ENCODE measurements at places on chromosomes 1 and 21.

- DNase-seq, result no peak
These were observed 54.0 kb upstream of the BOLA1 start for GRCh38 chr1:149845416-149845815.

- DNase-seq, result no peak
These were observed 207.7 kb upstream of the KAZN start for GRCh38 chr1:14390816-14391215.

DNA sequence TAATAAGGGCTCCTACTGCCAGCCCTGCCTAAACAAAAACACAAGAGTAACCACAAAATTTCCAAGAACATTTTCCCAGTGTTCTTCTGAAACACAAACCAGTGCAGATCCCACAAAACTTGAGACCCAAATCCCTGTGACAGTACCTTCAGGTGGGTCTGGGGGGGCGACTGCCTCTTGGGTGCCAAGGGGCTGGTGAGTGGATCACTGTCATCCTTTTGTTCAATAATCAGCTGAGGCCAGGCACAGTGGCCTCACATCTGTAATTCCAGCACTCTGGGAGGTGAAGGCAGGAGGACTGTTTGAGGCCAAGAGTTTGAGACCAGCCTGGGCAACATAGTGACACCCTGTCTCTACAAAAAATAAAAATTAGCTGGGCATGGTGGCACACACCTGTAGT, 87.6 kb downstream of the GLIS1 start:
- DNase-seq, result no peak

DNA sequence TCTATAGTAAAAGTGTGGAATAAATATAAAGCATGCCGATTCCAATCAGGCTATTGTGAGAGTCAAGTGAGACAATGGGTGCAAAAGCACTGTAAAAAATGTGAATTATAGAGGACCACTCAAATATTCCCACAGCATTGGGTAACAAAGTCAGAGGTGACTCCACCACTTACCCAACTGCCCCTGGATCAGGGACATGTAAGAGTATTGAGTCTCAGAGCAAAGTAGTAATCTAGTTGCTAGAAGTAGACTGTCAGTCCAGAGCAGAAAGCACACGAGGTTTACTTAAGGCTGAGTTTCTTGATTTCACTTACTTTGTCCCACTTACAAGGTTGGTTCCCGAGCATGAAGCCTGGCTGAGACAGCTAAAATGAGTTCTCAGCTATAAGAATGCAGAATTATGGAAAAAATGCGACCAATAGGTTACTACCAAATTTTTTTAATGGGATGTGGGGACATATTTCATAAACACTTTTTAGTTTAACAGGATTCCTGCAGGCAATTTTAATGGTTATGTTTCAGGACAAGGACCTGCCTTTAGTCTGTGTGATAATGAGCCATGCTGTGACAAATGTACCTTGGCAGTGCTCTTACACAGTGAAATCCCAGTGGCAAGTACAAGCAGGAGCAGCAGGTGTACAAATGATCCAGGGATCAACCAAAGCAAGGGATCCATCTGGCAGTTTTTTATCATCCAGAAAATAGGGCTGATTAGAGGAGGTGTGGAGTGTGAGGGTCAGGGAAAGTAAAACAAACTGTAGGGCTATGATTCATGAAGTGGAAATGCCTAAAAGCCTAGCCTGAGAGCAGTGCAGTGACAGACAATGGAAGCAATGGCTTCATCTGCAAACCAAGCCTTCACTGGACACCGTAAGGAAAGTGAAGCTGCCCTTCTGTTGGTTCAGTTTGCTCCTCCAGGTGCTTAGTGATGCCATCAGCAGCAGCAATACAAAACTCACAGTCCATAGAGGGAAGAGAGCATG, 156.2 kb upstream of the SPAG17 start:
- no peak for DNase-seq

DNA sequence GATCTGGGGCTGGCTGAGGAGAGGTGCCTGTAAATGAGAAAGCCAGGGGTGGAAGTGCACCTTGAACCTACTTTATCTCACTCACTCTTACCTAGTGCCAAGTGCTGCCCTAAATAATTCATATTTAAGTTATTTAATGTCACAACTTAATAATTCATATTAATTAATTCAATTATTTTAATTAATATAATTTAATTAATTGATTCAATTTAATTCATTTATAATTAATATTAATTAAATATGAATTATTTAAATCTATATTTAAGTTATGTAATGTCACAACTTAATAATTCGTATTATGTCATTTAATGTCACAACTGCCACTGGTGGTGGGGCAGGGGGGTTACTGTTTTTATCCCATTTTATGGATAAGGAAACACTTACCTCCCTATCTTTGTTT, 361.6 kb upstream of the RUNX1 start:
- DNase-seq, result no peak

DNA sequence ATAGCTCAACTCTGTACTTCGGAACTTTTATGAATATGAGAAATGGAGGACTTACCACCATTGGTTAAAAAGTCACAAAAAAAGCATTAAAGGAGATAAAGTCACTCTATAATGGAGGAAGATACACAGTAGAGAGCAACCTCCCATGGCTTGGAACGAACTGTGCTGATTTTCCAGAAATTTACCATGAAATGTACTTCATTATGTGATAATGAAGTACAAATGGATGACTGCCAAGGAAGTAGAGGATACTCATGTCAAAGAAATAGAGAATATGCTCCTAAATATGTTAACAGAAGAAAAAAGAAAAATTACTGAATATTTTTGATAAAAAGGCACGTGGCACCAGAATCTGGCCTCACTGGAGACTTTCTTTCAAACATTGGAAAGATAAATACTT, 23.6 kb upstream of the PLA2G2E start:
- DNase-seq, result no peak

- no peak for DNase-seq
These were observed 357.0 kb downstream of the GPATCH2 start for GRCh38 chr1:217273866-217274265.

DNA sequence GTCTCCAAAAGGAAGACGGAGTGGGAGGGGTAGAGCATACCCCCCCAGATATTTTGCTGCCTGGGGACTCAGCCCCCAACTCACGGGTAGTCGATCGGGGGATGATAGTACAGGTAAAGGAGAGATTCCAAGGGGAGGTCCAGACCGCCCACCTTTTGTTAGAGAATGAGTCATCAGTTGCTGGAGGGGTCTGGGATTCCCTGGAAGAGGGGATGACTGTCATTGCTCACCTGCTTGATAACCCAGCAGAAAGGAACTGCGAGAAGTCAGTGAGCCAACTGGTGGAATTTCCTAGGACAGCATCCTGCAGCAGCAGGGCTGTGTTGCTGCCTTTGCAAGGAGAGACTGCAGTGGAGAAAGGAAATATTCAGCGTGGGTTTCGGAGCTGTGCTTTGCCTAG, 64.4 kb downstream of the MACF1 start:
- no peak for DNase-seq

DNA sequence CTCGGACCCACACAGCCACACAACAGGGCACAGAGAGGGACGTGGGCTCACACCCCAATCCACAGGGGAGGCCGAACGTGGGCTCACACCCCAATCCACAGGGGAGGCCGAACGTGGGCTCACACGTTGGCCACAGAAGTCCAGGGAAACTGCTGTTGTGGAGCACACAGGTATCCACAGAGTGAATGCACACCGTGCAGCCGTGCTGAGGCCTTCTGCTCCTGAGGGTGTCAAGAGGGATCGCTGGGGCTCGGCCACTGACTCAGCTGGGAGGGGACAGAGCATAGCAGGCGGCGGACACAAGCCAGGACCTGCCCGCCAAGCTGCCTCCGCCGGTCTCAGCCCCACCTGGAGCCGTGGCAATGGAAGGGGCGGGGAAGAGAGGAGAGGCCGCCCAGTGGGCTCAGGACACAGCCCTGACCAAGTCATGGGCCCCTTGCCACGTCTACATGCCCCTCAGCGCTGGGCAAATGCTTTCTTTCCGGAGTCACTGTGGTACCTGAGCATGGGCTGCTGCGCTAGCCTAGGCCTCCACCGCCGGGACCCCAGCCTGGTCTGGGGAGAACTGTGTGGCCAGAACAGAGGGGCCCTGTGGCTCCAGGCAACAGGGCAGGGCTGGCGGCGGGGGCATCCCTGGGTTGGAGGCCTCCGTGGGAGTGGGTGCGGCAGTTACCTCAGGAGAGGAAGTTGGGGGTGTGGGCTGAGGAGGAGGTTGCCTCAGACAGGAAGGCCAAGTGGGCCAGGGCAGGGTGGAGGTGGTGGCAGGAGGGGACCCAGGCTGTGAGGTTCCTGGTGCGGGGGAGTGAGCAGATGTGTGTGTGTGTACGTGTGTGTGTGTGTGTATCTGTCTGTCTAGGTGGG, 1.2 kb downstream of the SYTL1 start:
- DNase-seq, result no peak

- no peak for DNase-seq
These were observed 24.7 kb upstream of the ARHGEF16 start for GRCh38 chr1:3429766-3430165.

GRCh38 chr21:45322960-45323461, 35.3 kb upstream of the POFUT2 start:
- DNase-seq, result no peak

- DNase-seq, result no peak
These were observed 238.9 kb upstream of the PRMT6 start for GRCh38 chr1:106817575-106817974.

DNA sequence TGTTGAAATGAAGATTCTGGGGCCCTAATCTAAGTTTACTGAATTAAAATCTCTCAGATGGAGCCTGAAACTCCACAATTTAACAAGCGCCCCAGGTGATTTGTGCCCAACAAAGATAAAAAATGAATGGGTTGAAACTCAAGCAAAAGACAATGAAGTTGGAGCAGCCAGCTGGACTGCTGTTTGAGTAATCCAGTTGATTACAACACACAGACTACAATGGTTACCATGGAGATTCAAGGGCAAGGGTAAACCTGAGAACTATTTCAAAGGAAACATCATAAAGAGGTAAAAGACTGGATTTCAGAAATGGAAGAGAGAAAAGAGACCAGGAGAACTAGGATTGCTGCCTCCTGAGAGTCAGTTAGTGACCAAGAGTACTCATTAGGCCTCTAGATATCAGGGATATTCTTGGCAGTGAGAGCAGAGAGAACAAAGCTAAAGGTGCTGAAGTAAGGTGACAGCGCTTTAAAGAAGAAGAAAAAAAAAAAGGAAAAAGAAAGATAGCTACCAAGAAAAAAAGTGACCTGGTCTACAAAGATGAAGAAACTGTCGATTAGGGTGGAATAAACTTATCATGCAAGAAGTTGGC, 44.5 kb downstream of the LRRC53 start:
- DNase-seq, result no peak

DNA sequence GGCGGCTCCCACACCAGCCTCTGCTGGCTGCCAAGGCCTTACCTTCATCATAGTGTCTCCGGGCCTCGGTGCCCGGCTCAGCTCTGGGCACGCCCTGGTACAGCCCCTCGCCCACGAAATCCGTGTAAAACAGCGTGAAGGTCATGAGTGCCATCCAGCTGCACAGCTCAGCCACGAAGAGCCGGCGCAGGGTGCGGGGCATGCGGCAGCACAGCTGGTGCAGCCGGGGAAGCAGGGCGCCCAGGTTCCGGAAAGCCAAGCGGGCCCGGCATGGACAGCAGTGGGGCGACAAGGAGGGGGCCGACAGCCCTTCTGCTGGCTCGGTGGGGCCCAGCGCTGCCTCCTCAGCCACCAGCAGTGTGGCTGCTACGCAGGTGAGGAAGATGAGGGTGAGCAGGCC, 17.5 kb downstream of the SLC45A3 start:
- no peak for DNase-seq

- DNase-seq, result no peak
These were observed 201.4 kb downstream of the CHRM3 start for GRCh38 chr1:239587574-239588369.

- DNase-seq, result no peak
These were observed at the start of gene SH2D2A for GRCh38 chr1:156816561-156817328. Gene SH2D2A (minus strand): TSS chr1:156816848. CDS start chr1:156816708, 140 bp downstream.

Measured in left forelimb (tissue), 1 donor.